ENCODE measurements at places on chromosomes 12 and 14. TPM values are rescaled to one million over a fixed set of nuclear protein-coding genes. Genes with fewer than 3 reads are reported as not detected.

CD69 gene
- not detected for total RNA-seq

HCAR1 gene
- total RNA-seq = not detected

DNA sequence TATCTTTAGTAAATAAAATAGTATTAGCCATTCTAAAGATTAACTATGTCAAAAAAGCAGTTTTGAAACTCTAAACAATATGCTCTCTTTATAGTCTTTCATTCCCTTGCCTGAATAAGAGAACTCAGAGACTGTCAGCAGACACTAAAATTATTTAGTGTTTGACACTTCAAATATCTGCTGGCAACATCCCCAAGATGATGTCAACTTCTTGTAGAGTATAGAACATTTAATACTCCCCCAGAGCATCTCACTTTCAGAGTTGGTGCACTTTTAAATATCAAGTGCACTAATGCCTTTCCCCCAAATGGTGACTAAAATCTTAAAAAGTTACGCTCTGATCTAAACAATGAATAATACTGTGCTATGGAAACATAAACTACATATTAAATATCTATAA is 374.9 kb downstream of the SLC6A15 start:
- no peak overlapping the region for H3K27ac ChIP-seq
- no peak for DNase-seq
- H3K4me1 ChIP-seq = no peaks in the 10 kb centered on the region
- H3K4me3 ChIP-seq = no peak overlapping the region
- no peaks in the 10 kb centered on the region for H3K27me3 ChIP-seq

DNA sequence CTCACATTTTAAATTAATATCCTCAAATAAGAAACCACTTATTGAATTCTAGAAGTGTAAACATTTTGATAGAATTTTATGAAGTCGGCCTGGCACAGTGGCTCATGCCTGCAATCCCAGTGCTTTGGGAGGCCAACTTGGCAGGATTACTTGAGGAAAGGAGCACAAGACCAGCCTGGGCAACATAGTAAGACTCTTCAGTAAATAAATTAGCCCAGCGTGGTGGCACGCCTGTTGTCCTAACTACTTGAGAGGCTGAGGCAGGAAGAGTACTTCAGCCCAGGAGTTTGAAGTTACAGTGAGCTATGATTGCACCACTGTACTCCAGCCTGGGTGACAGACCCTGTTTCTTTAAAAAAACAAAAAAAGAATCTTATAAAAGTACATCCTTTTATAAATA is 8.9 kb upstream of the ZNF410 start:
- no peak overlapping the region for H3K27ac ChIP-seq
- no peaks in the 10 kb centered on the region for H3K4me1 ChIP-seq
- no peaks in the 10 kb centered on the region for H3K27me3 ChIP-seq
- DNase-seq = no peak

- no peaks in the 10 kb centered on the region for H3K36me3 ChIP-seq
- H3K27me3 ChIP-seq = peaks cover 20% of the 10 kb centered on the region
- no peak for DNase-seq
These were observed 55.2 kb downstream of the FBXL14 start for GRCh38 chr12:1539135-1539534.

GRCh38 chr12:80625901-80626300 is 81.5 kb upstream of the MYF6 start:
- no peaks in the 10 kb centered on the region for H3K36me3 ChIP-seq
- no peak overlapping the region for H3K27ac ChIP-seq
- no peak overlapping the region for H3K4me3 ChIP-seq
- no peaks in the 10 kb centered on the region for H3K27me3 ChIP-seq

DNA sequence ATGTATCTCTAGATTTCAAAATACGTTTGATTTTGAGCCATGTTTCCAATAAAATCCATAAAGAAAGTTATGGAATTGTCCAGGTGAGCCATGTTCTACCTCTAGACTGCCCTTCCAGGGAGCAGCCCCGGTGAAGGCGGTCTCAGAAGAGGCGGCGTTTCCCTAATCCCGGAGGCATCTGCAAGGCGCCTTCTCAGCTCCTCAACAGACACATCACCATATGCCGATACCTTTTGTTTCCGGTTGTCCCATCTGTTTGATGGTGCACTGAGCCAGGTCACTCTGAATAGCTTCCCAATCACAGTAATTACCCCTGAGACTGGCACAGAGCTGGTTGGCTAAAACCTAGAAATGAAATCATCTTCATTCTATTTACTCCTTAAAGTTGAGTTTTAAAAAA is 305.5 kb upstream of the FKBP4 start:
- H3K4me1 ChIP-seq = no peaks in the 10 kb centered on the region
- no peak overlapping the region for H3K27ac ChIP-seq
- DNase-seq = no peak
- no peaks in the 10 kb centered on the region for H3K36me3 ChIP-seq
- no peak overlapping the region for H3K4me3 ChIP-seq

DNA sequence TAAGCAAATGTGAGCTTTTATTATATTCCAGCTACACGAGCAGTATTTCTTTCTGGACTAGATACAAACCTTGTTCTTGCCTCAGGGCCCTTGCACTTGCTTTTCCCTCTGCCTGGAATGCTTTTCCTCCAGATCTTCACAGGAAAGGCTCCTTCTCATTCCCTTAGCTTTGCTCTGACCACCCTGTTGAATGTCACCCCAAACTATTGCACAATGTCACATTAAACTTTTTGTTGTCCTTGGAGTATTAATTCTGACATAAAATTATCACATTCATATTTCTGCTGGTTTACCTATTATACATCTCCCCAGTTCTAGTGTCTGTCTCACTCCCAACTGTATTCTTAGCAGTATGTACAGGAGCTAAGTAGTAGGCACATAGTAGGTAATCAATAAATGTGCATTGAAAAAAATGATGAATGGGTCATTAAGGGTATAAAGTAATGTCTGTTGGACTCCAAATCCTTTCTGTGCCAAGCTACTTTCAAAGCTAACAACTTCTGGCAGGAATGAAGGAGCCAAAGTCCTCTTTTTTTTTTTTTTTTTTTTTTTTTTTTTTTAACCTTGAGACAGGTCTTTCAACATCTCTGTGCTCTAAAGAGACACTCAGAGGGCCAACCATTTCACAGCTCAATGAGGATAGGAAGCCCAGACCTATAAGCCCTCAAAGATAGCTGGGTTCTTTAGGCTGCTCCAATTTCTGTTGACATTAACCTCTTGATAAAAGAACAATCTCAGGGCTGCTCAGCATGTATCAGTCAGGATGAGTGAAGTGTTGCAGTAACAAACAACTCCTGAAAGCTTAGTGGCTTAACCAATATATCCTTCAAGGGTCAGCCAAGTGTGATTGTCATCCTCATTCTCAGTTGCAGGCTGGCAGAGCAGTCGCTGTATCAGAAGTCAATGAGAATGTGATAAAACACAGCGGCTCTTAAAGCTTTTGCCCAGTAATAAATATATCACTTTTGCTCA is 424.4 kb upstream of the TBX3 start:
- no peaks in the 10 kb centered on the region for H3K36me3 ChIP-seq
- no peaks in the 10 kb centered on the region for H3K4me1 ChIP-seq
- no peak for DNase-seq

All from GM23338 (cell line).